Stimulated activated CD8-positive, alpha-beta memory T cell treated with anti-CD3 and anti-CD28 coated beads, Interleukin-4, amount 100 ng/mL, for 1 hour (primary cell): ENCODE measurements at places on chromosomes 12 and 14.

DNA sequence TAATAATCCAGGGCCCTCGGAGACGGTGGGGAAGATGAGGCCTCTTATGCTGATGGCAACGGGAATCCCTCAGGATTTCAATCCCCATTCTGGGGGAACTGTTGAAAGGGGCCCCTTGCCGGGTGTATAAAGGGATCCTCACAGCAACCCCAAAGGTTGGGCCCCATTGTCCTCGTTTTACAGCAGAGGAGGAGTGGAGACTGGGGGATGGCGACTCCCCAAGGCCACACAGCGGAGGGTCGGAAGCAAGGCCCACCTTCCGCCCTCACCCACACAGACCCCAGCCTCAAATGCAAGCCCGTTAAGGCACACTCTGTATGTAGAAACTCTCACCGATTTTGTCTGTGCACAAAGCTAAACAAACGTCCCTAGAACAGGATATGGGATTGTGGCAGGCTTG is 327.9 kb upstream of the DIO3 start:
- DNase-seq, result no peak

DNA sequence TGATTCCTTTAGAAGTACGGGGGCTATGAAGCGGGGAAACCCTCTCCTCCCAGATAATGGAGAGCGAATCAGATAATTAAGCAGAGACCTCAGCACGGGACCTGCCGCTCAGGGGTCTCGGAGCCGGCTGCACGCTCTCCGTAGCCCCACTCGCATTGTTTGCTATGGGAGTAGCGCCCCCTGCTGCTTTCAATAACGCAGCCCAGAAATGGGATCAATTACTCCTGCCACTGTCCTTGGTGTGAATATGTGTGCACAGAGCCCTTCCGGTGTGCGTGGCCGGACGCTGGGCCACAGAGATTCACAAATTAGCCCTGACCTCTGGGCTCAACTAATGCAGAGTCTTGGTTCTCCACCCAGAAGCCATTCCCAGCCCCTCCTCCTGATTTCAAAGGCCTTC is 76.4 kb upstream of the TMEM132C start:
- DNase-seq, result no peak

DNA sequence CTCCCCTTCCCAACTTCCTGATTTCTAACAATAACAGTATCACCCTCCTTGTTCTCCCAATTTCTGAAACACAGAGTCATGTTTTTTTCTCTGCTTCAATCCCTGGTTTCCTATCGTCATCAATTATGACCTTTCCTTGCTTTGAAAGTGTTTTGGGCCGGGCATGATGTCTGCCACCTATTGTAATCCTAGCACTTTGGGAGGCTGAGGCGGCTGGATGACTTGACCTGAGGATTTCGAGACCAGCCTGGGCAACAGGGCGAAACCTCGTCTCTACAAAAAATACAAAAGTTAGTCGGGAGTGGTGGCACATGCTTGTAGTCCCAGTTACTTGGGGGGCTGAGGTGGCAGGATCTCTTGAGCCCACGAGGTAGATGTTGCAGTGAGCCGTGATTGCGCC is 12.6 kb upstream of the GPR162 start:
- no peak for DNase-seq

GRCh38 chr14:52328276-52328675 is 14.2 kb downstream of the PTGER2 start:
- DNase-seq, result no peak

DNA sequence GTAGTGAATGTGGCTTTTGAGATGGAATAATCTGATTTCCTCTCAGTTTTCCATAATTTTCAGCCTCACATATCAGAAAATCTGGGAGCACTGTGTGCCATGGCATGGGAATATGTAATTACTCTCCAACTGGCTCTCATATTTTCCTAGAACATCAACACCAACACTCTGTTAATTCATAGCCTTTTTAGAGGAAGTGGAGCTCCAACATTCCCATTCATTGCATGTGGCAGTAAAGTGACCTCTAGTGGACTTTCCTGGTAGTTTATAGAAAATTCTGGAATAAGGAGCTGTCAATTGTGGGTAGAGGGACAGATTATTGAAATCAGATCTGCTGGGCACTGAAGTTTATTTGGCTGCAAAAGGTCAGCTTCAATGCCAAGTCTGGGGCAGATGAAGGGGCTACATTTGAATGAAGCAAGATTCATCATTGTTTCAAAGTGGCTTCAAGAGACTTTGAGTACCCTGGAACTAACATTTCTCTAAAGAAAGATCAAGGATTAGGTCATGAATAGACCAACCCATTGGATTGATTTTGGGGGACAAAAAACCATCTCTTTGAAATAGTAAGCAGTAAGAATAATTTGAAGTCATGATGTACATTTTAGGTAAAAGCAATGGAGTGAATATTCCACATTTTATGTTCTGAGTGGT is 23.6 kb upstream of the USP44 start:
- no peak for DNase-seq

- no peak for DNase-seq
These were observed 75.3 kb downstream of the ACACB start for GRCh38 chr12:109191621-109192250.

- no peak for DNase-seq
These were observed 823 bp upstream of the RAB5B start for GRCh38 chr12:55972911-55973598.

DNA sequence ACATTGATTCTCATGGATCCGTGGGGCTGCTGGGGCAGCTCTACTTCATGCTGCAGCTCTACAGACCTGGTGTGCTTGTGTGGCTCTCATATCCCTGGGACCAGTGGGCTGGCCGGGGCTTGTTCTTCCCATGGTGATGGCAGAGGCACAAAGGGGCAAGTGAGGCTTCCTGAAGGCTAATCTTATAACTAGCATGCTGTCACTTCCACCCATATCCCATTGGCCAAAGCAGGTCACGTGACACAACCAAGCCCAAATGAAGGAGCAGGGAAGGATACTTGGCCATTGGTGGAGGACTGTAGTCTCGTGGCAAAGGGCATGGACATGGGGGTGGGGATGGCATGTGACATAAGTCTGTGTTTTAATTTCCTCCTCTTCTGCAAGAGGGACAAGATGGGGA is 9.9 kb downstream of the PLBD2 start:
- DNase-seq, result no peak

DNA sequence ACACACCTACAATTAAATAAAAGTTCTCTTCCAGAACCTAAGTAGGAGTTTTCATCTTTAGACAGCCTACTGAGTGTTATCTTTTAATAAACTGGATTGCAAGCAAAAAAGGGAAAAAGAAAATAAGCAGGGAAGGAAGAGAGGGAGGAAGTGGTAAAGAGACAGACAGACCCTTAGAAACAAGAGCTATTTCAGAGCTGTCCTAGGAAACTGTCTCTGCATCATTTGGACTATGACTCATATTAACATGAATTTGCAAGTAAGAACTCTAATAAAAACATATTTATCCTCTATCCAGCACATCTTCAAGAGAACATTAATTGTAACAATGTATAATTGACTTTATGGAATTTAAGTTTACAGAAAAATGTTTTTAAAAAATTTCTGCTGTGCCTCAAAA is 438.8 kb upstream of the USP15 start:
- DNase-seq, result no peak

DNA sequence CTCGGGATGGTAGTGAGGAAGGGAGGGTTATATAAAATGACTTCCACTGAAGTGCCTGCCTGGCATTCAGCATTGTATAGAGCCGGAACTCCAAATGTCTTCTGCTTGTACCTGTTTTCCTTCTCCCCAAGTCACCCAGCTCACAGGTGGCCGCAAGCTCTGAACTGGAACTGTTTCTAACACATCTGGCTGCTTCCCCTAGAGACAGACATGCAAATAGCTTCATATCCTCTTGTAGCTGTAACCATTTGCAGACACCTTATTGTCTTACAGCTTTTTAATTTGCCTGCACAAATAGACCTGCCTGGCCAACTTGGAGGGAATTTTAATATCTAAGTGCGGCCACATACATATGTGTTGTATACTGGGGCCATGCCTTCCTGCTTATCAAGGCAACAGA is 126.0 kb downstream of the CHST11 start:
- no peak for DNase-seq

DNA sequence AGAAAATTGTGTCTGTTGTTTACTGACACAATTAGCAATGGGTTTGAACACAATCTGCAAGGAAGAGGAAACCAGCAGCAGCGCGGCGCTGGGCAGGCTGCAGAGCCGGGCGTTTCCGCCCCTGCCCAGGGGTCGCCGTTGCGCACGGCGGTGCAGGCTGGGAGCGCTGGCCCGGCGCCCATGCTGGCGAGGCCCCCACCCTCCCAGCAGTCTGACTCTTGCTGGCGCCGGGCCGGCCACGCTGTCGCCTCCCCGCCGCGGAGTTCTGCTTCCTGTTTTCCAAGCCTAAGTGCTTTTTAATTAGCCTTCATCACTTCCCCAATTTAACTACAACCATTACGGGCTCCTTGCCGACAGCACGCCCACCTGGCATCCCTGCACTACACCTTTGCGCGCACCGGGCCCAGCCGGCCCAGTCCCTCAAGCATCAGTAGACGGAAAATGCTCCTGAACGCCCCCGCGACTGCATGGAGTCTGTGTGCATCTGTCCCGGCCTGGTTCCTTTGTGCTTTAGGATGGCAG is 212.1 kb downstream of the GXYLT1 start:
- no peak for DNase-seq

DNA sequence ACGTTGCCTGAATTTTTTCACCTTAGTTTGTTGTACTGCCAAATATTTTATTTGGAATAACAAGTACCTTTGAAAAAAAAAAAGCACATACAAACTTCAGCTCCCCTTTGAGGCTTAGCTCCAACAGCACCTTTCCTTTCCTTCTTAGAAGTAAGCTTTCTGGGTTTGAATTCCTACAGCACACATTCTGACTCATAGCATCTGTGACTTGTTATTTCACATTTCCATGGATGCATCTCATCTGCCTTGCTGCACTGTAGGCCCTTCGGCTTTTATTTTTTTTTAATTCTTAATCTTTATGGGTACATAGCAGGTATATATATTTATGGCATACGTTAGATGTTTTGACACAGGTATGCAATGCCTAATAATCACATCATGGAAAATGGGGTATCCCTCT is 7.2 kb downstream of the LGALS3 start:
- DNase-seq, result no peak

- no peak for DNase-seq
These were observed 170.9 kb downstream of the DUSP6 start for GRCh38 chr12:89181271-89181920.

DNA sequence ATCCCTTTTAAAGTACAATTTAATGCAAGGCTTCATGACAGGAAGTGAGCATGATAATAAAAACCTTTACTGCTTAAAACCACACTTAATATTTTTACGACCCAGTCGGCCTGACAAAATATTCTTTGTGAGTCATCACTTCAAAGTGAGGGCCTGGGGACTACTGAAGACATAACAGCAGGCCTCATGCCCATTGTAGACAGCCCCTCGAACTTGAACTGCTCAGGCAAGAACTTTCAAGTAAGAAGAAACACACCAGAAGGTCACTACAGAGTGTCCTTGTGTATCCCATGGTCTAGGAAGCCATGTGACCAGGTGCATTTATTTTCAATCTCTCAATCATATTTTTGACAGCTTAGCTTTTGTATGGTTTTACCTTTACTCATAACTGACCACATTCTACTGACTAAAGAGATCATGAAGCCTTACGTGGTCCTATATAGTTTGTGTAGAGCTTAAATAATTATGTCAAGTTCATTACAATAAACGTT is 61.4 kb upstream of the MANSC4 start:
- no peak for DNase-seq

GRCh38 chr12:80559766-80560165 is 115.7 kb downstream of the PTPRQ start:
- no peak for DNase-seq

DNA sequence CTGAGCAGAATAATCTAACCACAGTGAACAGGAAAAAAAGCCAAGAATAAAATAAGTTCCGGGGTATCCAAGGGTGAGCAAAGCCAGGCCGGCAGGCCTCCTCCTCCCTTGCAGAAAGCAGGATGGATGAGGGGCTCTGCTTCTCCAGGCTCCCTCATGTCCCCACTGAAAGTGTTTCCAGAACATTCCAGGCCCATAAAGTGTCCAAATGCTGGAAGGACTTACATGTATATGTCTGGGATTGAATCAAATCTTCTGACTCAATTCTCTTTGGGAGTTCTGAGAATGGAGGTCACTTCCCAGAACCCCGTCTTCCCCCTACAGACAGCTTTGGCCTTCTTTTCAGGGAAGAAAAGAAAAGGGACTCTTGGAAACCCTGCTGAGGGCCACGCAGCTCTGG is 25.0 kb upstream of the BDKRB1 start:
- DNase-seq, result no peak

DNA sequence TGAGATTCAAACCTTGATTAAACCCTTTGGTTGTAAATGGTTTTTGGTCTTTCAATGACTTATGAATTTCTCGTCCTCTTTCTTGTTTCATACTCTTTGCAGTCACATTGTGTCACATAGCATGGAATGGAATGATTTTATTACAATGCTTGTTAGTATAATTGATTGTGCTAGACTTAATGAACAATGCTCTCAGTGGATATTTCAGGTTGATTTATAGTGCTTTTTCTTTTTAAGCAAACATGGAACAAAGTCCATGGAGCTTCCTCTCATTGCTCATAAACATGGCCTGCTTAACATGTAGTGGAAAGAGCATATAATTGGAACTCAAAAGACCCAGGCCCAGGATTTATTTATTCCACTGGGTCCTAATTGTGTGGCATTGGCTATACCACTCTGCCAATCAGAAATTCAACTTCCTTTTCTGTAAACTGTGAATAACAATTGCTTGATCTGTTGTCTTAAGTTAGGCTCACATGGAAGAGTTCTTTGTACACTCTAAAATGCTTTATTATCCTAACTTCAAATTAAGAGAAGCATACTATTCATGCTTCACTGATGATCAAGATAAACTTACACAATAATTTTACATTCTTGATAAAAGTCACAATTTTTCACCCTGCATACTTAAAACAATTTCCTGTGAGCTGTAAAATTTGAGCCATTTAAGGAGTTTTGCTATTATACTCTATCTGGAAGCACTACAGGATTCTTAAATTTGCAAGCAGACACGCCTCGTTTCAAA is 370.5 kb upstream of the PDE3A start:
- DNase-seq, result no peak

DNA sequence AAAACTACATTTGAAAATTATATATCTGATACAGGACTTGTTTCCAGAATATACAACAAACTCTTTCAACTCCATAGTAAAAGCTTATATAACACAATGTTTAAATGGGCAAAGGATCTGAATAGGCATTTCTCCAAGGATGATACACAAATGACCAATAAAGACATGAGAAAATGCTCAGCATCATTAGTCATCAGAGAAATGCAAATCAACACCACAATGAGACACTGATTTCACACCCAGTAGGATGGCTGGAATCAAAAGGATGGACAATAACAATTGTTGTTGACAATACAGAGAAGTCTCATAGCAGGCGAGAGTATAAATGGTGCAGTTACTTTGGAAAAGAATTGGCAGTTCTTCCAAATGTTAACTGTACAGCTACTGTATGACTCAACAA is 394.9 kb downstream of the BCL11B start:
- no peak for DNase-seq

GRCh38 chr12:130351326-130351725 is 13.6 kb downstream of the PIWIL1 start:
- DNase-seq, result no peak
